ENCODE measurements at places on chromosomes 16 and 17. TPM values are rescaled to one million over a fixed set of nuclear protein-coding genes. Genes with fewer than 3 reads are reported as not detected.

The CLEC18B gene
- 0.57 TPM for total RNA-seq

The CCL8 gene
- total RNA-seq: not detected

The GAS7 gene
- 0.18 TPM for total RNA-seq

The SNN gene
- 11.8 TPM for total RNA-seq

The ABCC6 gene
- not detected for total RNA-seq

The BCL6B gene
- total RNA-seq: 0.39 TPM

The CPHXL2 gene
- total RNA-seq: not detected

The FOXF1 gene
- not detected for total RNA-seq

The P4HB gene
- 618 TPM for total RNA-seq

The IRF8 gene
- total RNA-seq: 5.1 TPM

The ZNF205 gene
- 0.23 TPM for total RNA-seq

The SSTR5 gene
- total RNA-seq: not detected

The ODAD4 gene
- total RNA-seq: 0.73 TPM

The MRC2 gene
- 0.73 TPM for total RNA-seq

The MYH1 gene
- not detected for total RNA-seq

The SLC52A1 gene
- 0.16 TPM for total RNA-seq

The RHBDF1 gene
- 0.11 TPM for total RNA-seq

The HOXB7 gene
- 0.73 TPM for total RNA-seq

The ARL5C gene
- total RNA-seq: not detected

The PRAC1 gene
- not detected for total RNA-seq

The GALNS gene
- 38.9 TPM for total RNA-seq

The PRSS22 gene
- not detected for total RNA-seq

The C16orf96 gene
- 0.16 TPM for total RNA-seq

The RGS9 gene
- total RNA-seq: 22.7 TPM

The CDH11 gene
- not detected for total RNA-seq

The CES3 gene
- total RNA-seq: 10.9 TPM

The AGRP gene
- not detected for total RNA-seq

The KCNJ18 gene
- not detected for total RNA-seq

The SPPL2C gene
- not detected for total RNA-seq

The PITPNM3 gene
- 0.50 TPM for total RNA-seq

The UBB gene
- total RNA-seq: 1,372 TPM
